ENCODE measurements at places on chromosomes 13 and 19.

- no peak for DNase-seq
Observed at GRCh38 chr19:16882146-16882545, 6.7 kb upstream of the F2RL3 start.

- no peak for DNase-seq
Observed at GRCh38 chr13:98664047-98664446, 87.1 kb upstream of the STK24 start.

GRCh38 chr19:43148233-43148632, 38.1 kb downstream of the PSG5 start:
- peak; percentile 69 for DNase-seq

- no peak for DNase-seq
Observed at GRCh38 chr19:8233370-8233769, 24.2 kb downstream of the CERS4 start.

DNA sequence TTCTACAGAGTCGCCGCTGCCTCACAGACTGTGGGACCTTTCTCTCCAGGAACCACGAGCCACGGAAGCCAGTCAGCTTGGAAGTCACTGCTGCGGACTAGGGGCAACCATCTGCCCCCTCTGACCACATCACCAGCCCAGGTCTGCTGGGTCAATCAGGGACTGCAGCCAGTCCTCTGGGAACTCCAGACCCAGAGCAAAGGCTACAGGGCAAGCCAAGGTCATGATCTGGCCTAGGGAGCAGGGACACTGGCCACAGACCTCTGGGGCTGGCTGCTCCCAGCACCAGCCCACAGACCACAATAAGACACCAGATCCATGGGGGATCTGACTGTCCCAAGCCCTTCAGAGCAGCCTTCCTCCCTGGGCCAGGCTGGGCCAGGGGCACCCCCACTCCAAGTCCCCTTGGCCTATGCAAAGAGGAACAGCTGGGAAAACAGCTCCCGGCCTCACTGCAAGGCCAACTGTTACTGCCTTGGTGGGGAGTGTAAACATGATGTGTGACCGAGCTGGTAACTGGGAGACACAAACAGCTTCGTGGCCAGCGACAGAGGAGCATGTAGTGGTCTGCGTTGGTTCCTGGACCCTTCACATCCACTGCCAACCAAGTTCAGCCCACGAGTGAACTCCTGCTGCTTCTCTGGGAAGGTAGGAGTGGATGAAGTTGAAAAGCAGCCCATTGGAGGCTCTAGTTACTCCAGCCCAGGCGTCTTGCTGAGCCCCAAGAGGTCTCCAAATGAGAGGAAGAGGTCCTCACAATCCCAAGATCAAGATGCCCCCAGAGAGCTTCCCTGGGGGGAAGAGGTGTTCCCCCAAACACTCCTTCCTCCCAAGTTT, 1.5 kb downstream of the AKT2 start:
- DNase-seq = no peak

GRCh38 chr19:7516878-7517277, 975 bp downstream of the ZNF358 start:
- DNase-seq = no peak

DNA sequence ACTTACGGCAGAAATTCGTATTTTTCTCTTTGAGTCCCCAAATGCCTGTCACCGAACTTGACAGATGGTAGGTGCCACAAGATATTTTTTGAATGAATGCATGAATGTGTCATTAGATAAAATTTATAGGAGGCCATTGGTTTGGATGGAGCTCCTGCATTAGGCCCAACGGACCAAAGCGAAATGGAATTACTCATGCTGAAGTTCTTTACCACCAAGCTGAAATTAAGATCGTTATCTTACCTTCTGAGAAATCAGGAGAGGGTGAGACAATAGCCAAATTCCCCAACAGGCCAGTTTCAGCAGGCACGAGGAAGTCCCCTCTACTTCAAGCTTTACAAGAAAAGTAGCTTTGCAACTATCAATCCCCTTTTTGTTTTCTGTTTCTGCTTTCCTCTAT, 452.5 kb upstream of the ARGLU1 start:
- DNase-seq = no peak

DNA sequence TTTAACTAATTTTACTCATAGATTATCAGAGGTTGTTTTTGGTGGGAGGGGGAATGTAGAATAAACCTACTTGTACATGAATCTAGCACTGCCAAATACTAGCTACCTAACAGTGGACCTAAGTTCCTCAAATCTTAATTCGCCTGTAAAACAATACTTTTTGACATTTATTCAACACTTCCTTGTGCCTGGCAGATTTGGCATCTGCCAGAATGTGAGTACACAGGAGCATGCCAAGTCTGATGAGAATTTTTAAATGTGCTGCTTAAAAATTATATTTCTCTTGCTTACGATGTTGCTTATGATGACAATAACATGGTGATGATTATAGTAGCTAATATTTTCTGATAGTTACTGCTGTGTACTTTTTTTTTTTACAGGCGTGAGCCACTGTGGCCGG, 240.2 kb upstream of the STARD13 start:
- DNase-seq = no peak

DNA sequence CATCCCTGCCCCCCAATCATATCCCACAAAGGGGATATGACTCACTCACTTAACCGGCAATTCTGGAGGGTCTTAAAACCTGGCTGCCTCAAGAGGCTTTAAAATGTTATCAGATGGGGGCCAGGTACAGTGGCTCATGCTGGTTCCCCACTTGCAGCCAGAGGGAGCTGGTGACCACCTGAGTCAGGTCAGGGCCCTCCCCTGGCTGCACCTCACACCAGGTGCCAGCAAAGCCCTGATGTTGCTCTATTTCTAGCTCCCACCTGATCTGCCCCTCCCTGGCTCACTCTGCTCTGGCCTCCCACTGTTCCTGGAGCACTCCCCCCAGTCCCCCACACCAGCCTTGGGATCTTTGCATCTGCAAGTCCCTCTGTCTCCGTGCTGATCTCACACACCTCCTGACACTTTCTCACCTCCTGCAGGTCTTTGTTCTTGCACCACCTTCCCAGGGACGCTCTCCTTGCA, 14.2 kb downstream of the HPN start:
- no peak for DNase-seq

DNA sequence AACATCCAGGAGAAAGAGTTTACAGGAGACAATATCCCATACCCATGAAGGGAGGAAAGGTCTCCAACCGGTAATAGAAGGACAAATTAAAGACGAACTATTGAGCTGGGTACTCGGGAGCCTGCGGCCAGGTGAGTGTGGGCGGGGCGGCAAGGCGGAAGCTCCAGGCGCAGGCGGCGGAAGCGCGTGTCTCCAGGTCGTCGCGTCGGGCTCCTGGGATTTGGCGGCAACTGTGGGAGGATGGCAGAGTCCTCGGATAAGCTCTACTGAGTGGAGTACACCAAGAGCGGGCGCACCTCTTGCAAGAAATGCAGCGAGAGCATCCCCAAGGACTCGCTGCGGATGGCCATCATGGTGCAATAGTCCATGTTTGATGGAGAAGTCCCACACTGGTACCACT, 21.6 kb upstream of the ANKRD10 start:
- no peak for DNase-seq

Data from AG04450 (cell line).